ENCODE measurements at places on chromosomes 5 and 9. TPM values are rescaled to one million over a fixed set of nuclear protein-coding genes. Genes with fewer than 3 reads are reported as not detected.

Gene CAMK4
- total RNA-seq, result 7.5 TPM

Gene ADAMTS13
- 3.4 TPM for total RNA-seq

Gene AGXT2
- 0.04 TPM for total RNA-seq

Gene SLC45A2
- 0.09 TPM for total RNA-seq

Gene BARX1
- 0.09 TPM for total RNA-seq

Gene PRRT1B
- total RNA-seq, result not detected

Gene SEPTIN8
- 39.2 TPM for total RNA-seq

Gene HACD4
- total RNA-seq, result 1.3 TPM

Gene DBH
- not detected for total RNA-seq

Gene MSMP
- 0.18 TPM for total RNA-seq

Gene KIF27
- 6.3 TPM for total RNA-seq

Gene TMC1
- total RNA-seq, result 0.49 TPM

Gene SPINK4
- total RNA-seq, result 0.31 TPM

Gene PCDHGB3
- total RNA-seq, result 1.7 TPM

Gene FBP1
- total RNA-seq, result 0.53 TPM

Gene SAXO1
- total RNA-seq, result 0.04 TPM

Gene SLC9A3
- 1.2 TPM for total RNA-seq

DNA sequence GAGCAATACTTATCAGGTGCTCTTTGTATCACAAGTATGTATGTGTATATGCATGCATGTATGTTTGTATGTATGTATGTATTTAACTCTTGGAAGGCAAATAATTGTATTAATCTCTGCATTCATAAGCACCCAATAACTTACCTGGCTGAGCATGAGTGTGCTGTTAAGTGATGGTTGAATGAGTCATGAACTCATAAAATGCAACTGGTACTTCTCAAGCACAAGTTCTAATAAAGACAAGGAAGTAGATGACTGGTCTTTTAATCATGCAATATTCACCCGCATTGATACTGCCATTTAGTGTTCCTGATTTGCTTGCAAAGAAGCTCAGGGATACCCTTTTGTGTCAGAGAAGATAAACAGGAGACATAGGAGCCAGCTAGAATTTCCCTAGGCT lies 204.9 kb upstream of the TRPM3 start:
- no peak for DNase-seq

DNA sequence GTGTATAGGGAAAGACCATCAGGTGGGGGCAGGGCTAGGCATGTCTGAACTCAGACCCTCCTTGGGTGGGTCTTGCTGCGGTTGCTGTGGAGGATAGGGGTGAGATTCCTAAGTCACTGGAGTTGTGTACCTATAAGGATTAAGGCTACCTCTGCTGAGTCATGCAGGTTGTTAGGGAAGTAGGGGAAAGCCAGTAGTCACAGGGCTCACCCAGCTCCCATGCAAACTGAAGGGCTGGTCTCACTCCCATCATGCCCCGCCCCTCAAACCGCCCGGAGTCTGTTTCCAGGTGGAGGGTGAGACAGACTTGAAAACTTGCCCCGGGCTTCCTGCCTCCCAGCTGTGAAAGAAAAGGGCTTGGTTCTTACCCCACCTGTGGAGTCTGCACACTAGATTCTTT lies 161.8 kb downstream of the CAVIN4 start:
- no peak for DNase-seq

- no peak for DNase-seq
These were observed 485.1 kb downstream of the CSNK1G3 start for GRCh38 chr5:123997064-123997461.

- DNase-seq, result no peak
These were observed 28.4 kb downstream of the ZFP62 start for GRCh38 chr5:180832638-180833068.

GRCh38 chr9:129317179-129318011 lies 139.3 kb upstream of the IER5L start:
- peak; percentile 59 for DNase-seq

GRCh38 chr5:40089269-40089668 lies 590.4 kb upstream of the PTGER4 start:
- no peak for DNase-seq

DNA sequence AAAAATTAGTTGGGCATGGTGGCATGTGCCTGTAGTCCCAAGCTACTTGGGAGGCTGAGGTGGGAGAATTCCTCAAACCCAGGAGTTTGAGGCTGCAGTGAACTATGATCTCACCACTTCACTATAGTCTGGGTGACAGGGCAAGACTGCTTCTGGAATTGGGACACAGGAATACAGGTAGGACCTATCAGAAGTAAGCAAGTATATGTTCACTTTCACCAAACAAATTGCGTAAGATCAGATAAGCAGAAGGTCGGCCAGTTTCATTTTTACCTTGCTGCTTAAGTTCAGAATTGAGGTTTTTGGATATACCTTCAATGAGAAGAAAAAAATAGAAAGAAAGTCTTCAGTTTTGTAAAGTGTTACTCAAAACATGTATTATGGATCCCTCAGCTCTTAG lies 171.7 kb downstream of the MAT2B start:
- DNase-seq, result no peak

GRCh38 chr5:11452852-11453251 lies 451.4 kb downstream of the CTNND2 start:
- no peak for DNase-seq

- no peak for DNase-seq
These were observed 138.9 kb downstream of the WDR41 start for GRCh38 chr5:77353251-77353650.

GRCh38 chr9:79026316-79026715 lies 545.4 kb upstream of the TLE4 start:
- no peak for DNase-seq

- peak; percentile 86 for DNase-seq
These were observed 60.8 kb downstream of the SH3TC2 start for GRCh38 chr5:149002053-149002452.

- no peak for DNase-seq
These were observed 95.8 kb upstream of the KLF9 start for GRCh38 chr9:70510157-70510770.

GRCh38 chr9:15944341-15944740 lies 391.5 kb downstream of the CCDC171 start:
- DNase-seq, result peak; percentile 19

DNA sequence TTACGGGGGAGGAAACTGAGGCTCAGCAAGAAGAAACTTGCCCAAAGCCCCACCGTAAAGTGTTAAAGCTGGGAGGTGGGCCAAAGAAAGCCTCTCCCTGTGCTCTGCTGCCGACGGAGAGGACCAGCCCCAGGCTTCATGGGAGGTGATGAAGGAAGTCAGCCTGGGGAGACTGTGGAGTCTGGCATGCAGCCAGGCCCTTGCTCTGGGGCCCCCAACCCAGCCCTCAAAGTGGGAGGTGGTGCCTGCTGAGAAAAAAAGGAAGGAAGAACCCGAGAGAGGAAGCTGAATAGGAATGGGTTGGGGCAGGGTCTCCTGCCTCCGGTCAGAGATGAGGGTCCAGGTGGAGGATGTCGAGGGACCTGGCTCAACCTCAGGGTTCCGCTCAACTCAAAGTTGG lies 3.8 kb downstream of the RNF44 start:
- peak; percentile 72 for DNase-seq

- no peak for DNase-seq
These were observed 23.9 kb downstream of the ADCY2 start for GRCh38 chr5:7419846-7420245.

GRCh38 chr5:78499485-78499884 lies 139.1 kb downstream of the SCAMP1 start:
- DNase-seq, result no peak

DNA sequence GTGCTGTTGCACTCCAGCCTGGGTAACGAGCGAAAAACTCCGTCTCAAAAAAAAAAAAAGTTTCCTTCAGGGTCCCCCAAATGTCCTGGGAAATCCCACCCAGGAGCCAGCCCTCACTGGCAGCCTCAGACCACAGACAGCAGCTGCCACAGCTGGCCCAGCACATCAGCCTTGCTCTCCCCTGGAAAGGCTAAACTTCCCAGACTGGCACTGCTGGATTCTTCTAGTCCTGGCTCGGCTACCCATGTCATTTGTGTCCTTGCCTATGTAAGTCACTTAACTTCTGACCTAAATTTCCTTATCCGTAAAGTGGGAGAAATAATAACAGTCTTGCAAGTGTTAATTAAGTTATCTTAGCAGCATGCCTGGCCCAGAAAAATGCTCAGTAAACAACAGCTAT lies 8.6 kb upstream of the PRRC2B start:
- peak; percentile 33 for DNase-seq

DNA sequence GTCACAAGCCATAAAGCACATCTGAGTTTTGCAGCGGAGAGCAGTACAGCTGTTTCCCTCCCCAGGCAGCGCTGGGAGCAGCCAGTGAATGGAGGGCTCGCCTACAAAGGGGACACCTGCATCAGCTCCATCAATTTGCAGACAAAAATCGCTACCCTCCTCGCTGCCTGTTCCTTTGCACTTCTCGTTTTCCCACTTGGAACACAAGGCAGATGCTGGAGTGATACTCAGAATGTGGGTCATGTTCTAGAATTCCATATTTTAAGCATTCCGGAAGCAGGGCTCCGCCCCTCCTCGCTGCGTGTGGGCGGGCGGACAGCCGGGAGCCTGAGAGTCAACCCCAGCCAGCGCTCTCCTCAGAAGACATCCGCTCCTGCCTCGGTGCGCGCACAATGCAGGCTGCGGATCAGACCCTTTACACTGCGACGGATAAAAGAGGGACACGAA lies 92.1 kb downstream of the LMNB1 start:
- peak; percentile 80 for DNase-seq

DNA sequence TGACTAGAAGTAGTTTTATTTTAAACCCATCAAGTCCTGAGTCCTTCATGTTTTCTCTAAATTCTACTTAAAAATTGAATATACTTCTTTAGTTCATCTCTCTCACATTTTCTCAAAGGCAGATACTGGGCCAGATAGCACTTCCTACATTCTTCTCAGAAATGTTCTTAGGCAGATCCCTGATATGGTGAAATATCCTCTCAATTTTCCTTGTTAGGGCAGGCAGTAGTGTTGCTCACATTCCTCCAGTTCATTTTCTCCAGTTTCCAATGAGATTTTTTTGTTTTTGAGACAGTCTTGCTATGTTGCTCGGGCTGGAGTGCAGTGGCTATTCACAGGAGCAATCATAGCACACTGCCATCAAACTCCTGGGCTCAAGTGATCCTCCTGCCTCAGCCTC lies 5.7 kb downstream of the GCNT1 start:
- no peak for DNase-seq

DNA sequence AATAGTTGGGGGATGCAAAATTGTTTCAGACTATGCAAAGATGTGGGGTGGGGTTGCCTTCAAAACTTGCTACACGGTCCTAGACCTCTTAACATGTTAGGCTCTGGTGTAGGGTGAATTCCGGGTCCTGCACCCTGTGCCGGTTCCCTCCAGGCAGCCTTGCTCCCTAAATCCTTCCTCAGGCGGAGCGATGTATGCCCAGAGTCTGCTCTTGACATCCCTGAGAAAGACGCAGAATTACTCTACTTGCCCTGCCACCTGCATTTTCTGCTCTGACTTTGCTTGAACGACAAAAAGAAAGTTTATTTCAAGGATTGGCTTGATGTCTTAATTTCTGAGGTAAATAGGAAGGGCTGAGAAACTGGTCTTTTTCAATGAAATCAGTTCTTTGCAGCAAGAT lies 691 bp downstream of the THBS4 start:
- DNase-seq, result no peak

DNA sequence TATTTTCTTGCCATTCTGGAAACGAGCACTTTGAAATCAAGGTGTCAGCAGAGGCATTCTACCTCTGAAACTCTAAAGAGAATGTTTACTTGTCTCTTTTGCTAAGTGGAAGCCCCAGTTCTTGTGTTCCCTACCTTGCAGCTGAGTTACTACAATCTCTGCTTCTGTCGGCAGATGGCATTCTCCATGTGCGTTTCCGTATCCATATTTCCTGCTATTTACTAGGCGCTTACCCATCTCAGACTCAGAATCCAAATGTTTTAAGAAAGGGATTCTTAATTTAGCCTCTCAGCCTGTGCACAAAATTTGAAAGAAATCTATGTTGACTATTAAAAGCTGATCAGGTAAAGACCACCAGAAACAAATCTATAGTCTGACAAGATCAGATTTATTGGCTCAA lies 221.3 kb upstream of the FTMT start:
- DNase-seq, result peak; percentile 59

GRCh38 chr5:176334031-176334770 lies 27.4 kb downstream of the KIAA1191 start:
- DNase-seq, result no peak

DNA sequence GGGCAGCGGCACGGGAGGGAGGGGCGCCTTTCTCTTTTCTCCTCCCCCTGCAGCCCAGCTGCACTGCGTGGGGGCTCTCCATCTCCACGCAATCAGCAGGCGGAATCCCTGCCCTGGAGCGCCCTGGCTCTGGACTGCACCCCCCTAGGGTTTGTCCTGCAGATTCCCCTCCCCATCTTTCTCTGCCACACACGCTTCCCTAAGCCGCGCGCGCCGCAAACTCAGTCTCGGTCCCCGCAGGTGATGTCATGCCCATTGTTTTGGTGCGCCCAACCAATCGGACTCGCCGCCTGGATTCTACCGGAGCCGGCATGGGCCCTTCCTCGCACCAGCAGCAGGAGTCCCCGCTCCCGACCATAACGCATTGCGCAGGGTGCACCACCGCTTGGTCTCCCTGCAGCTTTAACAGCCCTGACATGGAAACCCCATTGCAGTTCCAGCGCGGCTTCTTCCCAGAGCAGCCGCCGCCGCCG lies at the start of gene KCNN2:
TSS of gene KCNN2 (plus strand) at position 347 of the 473 bp plus-strand sequence. CDS start at position 417, 70 bp downstream.
- DNase-seq, result peak; percentile 87

Measured in muscle of leg (tissue), 16 donors.